ENCODE measurements at places on chromosomes 12 and 14.

DNA sequence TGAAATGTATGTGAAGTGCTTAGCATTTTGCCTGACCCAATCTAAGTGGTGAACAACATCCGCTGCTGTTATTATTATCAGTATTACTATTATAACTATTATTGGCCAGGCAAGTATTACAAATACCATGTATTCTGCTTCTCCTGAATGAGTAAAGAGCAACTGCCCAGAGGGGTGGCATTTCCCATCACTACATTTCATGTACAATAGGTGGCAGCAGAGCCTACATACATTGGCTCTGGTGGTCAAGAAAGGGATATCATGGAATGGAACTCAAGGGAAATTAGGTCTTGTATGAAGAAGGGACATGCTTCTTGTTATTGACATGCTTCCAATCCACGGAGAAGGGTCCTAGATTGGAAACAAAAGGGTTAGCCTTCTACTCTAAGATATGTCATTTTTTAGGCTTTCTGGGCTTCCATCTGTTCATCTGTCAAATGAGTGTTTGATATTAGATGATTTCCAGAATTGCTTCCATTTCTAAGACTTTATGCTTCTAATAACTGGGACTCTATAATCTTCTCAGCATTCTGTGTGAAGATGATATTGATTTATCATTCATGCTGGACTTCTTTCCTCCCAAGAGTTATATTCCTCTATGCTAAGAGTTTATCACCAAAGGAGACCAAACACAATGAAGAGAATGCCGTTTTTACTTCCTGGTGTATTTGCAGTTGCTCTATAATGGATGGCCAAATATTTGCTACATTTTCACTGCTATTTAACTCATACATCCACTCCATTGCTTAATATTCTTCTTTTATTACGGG lies 239.1 kb downstream of the SSPN start:
- peak; percentile 13 for DNase-seq

GRCh38 chr14:29648045-29648444 lies 279.6 kb downstream of the PRKD1 start:
- DNase-seq: no peak

DNA sequence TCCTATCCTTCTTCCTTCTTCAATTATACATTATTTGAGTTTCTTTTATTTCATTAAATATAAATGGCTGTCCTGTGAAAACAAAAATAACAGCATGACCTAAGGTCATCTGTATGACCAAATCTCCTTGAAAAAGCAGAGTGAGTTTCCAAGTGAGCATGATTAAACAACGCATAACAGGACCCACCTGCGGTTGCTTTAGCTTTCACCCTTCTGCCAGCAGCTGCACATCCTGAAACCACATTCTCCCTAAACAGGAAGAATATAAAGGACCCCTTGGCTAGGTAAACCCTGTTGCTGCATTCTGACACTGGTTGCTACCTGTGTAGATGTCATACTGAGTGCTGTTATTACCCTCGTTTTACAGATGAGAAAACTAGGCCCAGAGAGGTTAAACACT lies 42.8 kb upstream of the CPM start:
- DNase-seq: no peak

DNA sequence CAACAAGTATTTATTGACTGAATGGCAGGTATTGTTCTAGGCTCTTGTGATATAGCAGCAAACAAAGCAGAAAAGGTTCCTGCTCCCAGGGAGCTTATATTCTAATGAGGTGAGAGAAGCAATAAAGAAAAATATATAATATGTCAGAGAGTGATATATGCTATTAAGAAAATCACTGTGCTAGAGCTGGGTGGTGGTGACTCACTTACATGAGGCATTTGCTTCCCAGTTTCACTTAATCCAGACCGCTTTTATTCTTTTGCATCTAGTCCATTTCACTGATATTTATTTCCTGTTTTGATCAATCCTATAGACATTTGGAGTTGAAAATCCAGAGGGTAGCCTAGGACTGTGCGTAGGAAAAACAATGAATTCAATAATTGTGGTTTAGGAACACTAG lies 17.5 kb downstream of the TRHDE start:
- DNase-seq: no peak

- no peak for DNase-seq
Observed at GRCh38 chr12:12812618-12813119, 477 bp upstream of the DDX47 start.

DNA sequence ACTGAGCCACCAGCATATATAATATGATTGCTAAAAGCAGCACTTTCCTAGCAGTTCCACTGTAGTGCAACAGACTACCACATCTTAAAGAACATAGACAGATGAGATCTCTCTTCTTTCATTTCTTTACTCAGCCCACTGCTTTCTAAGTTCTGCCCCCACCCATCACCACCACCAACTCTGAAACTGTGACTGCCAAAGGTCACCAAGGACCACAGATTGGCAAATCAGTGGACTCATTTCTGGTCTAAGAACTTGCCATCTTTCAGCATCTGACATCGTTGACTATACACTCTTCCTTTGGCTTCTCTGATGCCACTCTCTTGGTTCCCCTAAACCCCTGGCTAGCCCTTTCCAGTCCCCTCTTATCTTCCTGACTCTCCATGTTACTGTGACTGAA lies 38.4 kb downstream of the IFNG start:
- DNase-seq: no peak
